Foreskin melanocyte (primary cell): ENCODE measurements at places on chromosomes 3 and 15.

GRCh38 chr15:99657996-99658395 is 75.2 kb downstream of the LYSMD4 start:
- no peak for DNase-seq

DNA sequence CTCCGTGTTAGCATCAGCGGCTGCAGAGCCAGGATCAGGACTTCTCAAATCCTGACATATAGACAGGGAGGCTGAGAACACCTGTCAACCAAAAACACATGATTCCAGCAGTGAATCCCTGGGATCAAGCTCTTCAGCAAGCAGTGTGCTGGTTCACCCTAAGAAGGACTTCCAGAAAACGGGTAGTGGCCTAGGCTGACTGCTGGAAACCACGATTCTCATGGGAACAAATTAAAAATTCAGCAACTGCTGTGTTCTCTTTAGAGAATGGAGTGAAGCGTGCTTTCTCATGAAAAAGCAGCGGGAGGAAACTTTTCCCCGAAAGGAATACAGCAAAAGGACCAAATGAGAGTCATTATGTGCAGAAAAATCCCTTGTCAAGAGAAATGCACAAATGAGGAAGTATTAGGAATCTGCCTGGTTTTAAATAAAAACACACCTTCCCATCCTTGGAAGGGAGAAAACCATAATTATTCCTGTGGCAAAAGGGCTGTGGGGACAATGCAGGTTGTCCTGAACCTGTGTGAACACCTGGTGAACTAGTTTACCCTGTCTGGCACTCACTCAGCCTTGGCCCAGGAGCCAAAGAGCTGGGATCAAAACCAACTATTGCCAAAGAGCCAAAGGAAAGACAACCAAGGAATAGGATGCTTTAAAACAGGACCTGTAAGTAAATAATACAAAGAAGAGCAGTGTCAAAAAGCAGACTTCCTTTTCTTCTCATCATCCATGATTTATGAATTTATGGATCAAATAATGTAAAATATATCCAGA is 13.4 kb downstream of the IL12A start:
- no peak for DNase-seq

GRCh38 chr3:177642804-177643125 is 445.5 kb upstream of the TBL1XR1 start:
- no peak for DNase-seq

- DNase-seq = no peak
Measured at GRCh38 chr15:44593042-44593736, 56.2 kb downstream of the EIF3J start.

GRCh38 chr3:72673011-72673771 is 175.1 kb downstream of the SHQ1 start:
- DNase-seq = no peak

GRCh38 chr3:13590841-13591520 is 42.1 kb downstream of the FBLN2 start:
- DNase-seq = no peak

GRCh38 chr3:70771426-70772147 is 459.1 kb upstream of the MDFIC2 start:
- DNase-seq = no peak

- no peak for DNase-seq
Measured at GRCh38 chr3:54983266-54984099, 55.6 kb upstream of the LRTM1 start.

DNA sequence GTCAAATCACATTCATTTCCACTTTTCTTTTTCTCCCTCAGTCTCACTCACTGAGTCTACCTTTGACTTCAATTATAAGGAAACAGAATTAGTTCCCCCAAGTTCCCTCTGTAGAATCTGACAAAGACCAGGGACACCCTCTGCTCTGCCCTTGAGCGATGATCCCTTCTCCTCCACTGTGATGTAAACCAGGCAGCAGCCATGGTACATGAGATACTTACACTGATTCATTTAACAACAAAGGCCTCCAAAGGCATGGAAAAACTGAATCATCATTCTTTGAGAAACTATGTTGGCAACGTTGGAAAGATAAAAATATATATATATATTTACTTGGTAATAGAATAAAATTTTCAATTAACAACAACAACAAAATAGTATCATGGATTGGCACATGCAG is 84.1 kb downstream of the P3H2 start:
- no peak for DNase-seq
